Foreskin fibroblast (primary cell): ENCODE measurements at places on chromosomes 7 and 10.

DNA sequence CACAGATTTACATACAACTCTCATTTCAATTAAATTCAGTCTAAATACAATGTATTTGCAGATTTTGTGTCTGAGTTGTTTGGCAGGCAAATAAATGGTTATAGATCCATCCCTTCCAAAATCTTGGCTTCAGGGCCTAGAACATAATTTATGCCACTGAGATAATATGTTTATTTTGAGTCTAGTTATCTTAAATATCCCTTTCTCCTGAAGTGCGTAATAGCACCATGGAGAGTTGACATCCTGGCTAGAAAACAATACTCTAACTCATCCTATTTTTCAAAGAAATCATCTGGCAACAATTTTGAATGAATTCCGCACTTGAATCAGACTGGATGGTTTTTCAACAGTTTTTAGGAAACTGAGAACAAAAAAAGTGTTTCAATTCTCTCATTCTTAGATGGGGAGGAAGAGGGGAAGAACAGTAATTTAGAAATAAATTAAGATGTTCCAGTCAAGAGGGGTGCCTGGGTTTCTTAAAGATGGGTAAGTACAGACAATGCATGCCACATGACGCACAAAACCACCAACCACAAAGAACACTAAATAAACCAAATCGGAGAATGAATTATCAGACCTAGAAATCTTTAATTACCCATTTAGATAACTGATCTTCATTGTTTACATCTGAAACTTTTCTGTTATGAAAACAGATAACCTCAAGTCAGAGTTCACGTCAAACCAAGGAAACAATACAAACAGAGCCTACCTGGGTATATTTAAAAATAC, 228.7 kb upstream of the PTN start:
- no peak for DNase-seq

DNA sequence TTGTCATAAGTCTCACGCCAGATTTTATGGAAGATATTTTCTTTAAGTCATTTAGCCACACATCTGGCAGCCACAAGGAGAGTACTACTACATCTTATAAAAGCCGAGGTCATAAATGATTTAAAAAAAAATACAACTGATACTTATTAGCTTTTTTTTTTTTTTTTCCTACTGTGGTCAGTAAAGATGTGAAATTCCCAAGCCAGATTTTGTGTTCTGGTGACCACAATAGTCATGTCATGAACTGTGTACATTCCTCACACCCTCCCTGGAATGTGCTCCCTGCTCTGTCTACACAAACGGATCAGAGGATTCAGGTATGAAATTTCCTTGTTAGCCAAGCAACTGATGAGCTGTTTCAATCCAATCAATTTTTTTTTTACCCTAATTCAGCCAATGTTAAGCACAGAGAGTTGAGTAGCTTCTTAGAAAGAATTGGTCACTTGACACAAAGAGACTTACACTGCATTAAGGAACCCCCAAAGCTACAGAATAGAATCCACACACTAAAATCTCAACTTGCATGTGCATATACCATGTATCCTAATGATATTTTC, 54.7 kb downstream of the CHRM2 start:
- DNase-seq, result peak; percentile 61

GRCh38 chr10:99815621-99816020, 33.2 kb downstream of the ABCC2 start:
- DNase-seq, result peak; percentile 18

- no peak for DNase-seq
Observed at GRCh38 chr10:100970914-100971811, 1.9 kb downstream of the SEMA4G start.

- DNase-seq, result peak; percentile 88
Observed at GRCh38 chr7:110943701-110944345, 147.1 kb upstream of the LRRN3 start.

GRCh38 chr10:106661133-106661766, 503.3 kb downstream of the SORCS1 start:
- DNase-seq, result no peak

DNA sequence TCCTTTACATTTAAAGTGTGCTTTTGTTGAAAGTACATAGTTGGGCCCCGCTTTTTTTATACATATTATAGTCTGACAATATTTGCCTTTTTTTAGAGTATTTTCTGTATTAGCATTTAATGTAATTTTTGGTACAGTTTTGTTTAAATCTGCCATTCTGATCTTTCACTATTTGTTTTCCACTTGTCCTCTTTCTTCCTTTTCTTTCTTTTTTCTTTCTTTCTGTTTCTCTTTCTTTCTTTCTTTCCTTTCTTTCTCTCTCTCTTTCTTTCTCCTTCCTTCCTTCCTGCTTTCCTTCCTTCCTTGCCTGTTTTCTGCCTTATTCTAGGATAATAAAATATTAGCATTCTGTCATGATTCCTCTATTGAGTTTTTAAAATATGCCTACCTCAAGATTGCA, 9.5 kb downstream of the LIPK start:
- DNase-seq, result no peak

DNA sequence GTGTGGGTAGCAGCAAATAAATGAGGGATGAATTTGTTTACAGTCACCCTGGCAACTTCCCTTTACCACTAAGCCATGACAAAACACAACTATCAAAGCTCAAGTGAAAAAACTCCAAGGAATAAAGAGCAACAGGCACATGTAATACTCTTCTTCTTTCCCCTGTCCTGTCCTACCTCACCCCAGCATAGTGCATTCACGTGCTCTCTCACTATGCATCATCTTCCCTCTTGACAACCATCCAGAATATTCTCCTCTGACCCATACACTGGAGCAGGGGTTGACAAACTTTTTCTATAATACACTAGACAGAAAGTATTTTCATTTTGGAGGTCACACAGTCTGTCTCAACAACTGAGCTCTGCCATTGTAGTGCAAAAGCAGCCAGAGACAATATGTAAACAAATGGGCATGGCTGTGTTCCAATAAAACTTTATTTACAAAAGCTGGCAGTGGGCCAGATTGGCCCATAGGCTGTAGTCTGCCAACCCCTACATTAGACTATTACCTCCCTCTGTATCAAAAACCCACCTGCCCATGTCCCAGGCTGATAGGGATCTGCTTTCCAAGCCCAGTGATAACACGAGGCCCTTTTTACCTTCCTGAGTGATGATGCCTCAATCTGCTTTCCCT, 354.5 kb downstream of the FGFR2 start:
- DNase-seq, result no peak

- DNase-seq, result no peak
Observed at GRCh38 chr10:88471899-88472298, 111.2 kb downstream of the RNLS start.

DNA sequence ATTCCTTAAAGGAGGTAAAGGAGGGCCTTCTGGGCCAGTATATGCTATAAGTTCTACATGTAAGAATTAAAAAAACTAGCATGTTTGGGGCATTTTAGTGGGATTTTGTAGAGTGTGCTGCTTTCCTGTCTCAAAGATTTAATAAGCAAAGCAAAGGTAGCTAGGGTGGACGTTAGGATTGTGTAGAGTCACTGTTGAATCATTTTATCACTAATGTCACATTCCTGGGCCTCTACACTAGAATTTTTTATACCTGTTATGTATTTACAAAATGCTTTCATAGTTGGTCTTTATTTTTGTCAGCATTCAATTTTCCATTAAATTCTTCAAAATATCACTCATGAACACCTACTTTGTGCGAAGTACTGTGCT, 139.4 kb upstream of the PHYHIPL start:
- DNase-seq, result no peak

- peak; percentile 44 for DNase-seq
Observed at GRCh38 chr7:137652721-137653120, 194.1 kb downstream of the DGKI start.

- DNase-seq, result no peak
Observed at GRCh38 chr10:109971634-109972033, 36.1 kb upstream of the ADD3 start.

GRCh38 chr7:151865070-151865670, 11.7 kb downstream of the PRKAG2 start:
- no peak for DNase-seq

DNA sequence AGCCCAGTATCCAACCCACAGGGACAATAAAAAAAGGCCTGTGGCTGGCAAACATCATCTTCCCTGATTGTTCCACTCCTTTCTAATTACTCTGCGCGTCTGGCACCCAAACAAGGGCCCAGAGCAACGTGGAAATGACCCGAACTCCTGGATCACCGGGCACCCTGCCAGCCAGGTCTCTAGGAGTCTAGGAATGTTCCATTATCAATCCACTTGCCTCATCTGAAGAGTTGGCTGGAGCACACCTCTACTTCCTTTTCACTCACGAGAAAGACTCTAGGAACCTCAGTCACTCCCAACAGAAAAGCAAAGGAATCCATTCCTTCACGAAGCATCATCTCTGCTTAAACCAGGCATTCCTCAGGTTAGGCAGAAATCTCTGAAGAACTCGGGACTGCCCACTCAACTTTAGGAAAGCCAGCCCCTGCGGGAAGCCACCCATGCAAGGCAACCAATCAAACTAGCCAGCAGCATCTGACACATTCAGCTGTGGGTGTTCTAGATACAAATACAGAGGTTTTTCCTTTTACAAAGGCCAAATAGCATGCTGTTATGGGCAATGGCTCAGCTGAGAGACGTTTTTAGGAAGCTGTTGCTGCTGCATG, 37.7 kb downstream of the ATXN7L1 start:
- peak; percentile 24 for DNase-seq

DNA sequence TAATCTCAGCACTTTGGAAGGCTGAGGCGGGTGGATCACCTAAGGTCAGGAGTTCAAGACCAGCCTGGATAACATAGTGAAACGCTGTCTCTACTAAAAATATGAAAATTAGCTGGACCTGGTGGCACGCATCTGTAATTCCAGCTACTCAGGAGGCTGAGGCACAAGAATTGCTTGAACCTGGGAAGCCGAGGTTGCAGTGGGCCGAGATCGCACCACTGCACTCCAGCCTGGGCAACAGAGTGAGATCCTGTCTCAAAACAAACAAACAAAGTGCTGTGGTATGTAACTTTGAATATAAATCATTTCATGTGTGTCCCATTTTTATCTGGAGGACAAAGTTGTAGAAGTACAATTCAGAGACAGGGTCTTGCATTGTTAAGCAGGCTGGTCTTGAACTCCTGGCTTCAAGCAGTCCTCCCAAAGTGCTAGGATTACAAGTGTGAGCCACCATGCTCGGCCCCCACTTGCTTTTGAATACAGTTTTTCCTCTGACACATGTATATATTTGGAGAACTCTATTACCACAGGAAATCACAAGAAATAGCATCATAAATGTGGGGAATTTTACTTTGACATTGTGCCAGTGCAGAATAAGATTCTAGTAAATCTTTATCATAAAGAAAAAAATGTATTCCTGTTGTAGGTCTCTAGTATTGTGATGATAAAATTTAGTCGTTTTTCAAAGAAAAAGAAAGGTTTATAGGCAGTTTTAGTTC, 32.6 kb downstream of the PTPN12 start:
- peak; percentile 18 for DNase-seq

GRCh38 chr10:86152911-86153310, 213.7 kb downstream of the GRID1 start:
- DNase-seq, result no peak

DNA sequence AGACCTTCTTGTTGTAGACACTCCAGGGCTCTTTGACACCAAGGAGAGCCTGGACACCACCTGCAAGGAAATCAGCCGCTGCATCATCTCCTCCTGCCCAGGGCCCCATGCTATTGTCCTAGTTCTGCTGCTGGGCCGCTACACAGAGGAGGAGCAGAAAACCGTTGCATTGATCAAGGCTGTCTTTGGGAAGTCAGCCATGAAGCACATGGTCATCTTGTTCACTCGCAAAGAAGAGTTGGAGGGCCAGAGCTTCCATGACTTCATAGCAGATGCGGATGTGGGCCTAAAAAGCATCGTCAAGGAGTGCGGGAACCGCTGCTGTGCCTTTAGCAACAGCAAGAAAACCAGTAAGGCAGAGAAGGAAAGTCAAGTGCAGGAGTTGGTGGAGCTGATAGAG, 5.5 kb downstream of the GIMAP7 start:
- no peak for DNase-seq

GRCh38 chr10:44950326-44951225, 9.0 kb upstream of the RASSF4 start:
- DNase-seq, result no peak

- no peak for DNase-seq
Observed at GRCh38 chr10:78551184-78552005, 517.4 kb upstream of the ZMIZ1 start.

DNA sequence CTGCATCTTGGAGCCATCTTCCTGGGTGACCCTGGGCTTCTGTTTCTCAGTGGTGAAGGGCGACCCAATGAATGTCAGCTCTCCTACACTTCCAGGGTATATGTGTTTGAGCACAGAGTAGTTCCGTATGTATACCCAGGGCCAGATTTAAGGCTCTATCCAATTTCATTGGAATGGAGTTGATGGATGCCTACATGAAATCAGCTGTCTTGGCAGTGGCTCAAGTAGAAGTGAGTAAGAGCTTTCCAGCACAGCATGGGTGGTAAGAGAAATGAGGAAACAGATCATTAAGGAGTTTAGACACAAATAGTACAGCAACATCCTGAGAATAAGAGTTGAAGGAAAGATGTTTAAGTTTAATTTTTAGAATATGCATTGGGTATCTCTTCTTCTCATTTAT, 433.0 kb downstream of the PAXIP1 start:
- no peak for DNase-seq

DNA sequence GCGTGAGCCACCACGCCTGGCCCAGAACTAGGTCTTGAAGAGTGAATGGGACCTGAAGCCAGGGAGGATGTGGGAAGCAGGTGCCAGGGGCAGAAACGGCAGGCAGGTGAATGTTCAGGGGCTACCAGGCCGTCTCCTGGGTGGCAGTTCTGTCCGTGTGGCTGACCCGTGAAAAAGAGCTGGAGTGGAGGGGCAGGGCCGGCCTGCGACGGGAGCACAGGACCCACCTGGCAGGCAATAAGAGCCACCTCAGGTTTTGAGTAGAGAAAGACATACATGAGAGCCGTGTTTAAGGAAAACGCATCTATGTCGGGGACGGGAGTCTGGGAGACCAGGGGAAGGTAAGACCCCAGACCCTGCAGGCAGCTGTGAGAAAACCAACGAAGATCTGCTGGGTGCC, 70.7 kb upstream of the ATP6V0A4 start:
- no peak for DNase-seq

DNA sequence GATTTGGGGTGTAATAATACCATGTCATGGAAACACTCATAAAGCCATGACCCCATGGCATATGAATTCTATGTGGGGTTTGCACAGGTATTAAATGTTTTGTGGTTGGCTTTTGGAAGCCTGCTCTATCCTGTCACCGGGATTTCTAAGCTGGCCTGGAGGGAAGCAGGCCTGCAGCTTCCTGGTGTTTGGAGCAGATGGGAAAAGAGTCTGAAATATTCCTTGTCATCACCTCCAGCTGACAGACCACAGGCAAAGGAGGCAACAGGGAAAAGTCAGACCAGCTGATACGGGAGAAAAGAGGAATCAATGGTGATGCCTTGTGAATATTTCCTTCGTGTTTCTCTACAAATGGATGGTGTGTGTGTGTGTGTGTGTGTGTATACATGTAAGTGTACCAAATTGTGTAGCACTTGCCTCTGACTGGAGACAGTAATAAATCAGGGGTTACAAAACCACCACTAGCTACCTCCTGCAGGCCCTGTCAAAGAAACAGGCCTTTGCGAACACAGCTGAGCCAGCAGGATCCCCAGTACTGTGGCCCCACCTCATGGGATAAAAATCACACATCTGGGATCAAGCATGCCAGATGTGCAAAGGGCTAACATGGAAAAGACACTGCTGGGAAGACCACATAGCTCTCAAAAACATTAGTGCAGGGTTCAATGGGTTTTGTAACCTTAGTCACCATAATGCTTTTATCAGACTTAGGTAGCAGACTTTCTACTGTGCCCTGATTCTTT, 120.8 kb upstream of the HPS1 start:
- DNase-seq, result no peak
